ENCODE measurements at places on chromosomes 12 and 14.

DNA sequence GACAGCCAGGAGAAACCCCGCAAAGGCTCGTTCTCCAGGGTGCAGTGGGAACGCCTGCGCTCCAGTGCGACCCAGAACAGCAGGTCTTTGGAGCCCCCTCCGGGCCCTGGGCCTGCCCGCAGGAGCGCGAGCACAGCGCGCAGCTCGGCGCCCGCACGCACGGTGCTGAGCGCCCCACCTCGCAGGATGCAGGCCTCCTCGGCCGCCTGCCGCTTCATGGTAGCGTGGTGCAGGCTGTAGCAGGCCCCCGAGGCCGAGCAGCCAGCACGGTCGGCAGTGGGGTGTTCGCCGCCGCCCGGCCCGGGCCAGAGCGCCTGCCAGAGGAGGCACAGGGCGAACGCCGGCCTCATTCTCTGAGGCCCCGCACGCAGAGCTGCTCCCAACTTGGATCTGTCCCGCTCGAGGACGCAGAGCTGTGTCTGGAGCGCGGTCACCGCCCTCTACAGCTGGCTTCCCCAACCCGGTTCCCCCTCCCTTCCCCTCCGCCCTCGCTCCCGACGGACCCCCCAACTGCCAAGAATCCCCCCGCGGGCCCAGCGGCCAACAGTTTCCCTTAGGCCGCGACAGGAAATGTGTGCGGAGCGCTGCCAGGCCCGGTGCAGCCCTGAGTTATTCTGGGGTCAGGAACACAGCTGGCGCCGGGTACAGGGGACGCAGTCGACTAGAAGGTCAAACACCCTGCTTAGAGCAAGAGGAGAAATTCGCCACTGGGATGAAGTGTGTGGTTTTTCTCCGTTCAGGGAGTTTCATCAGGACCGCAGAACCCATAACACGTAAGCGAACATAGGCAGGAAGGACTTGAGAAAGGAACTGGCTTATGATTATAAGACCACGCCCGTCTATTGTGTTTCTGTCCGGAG lies at the start of gene CLEC14A:
CLEC14A (minus strand) TSS at position 421 of the 860 bp plus-strand sequence; CDS start at position 350, 71 bp downstream.
- DNase-seq = no peak

DNA sequence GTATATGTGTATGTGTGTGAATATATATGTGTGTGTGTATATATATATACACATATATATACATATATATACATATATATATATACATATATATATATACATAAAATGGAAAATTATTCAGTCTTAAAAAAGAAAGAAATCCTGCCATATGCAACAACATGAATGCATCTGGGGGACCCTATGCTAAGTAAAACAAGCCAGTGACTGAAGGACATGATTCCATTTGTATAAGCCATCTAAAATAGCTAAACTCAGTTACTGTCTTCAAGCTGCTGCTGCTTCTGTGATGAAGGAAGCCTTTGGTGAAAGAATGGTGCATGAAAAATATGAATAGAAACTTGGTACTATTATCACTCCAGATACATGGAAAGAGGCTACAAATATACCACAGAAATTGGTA lies 118.6 kb downstream of the ATXN7L3B start:
- DNase-seq = no peak

- no peak for DNase-seq
Observed at GRCh38 chr14:53778263-53778662, 178.4 kb downstream of the BMP4 start.

GRCh38 chr14:44353805-44354204 lies 153.3 kb downstream of the FSCB start:
- no peak for DNase-seq

DNA sequence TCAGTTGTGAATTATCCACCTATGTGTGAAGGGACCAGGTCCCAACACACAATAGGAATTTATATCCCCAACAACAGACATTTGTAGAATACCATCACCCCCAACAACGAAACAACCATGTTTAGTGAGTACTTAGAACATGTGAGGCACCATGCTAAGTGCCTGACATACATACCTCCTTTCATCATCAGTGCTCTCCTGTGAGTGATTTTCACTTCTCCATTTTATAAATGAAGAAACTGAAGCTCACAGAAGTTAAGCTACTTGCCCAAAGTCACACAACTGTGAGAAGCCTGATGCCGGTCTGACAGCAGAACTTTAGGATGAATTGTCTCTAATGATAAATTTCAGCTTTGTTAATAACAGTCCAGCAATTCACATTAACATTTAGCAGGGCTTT lies 35.4 kb downstream of the SPTB start:
- no peak for DNase-seq

DNA sequence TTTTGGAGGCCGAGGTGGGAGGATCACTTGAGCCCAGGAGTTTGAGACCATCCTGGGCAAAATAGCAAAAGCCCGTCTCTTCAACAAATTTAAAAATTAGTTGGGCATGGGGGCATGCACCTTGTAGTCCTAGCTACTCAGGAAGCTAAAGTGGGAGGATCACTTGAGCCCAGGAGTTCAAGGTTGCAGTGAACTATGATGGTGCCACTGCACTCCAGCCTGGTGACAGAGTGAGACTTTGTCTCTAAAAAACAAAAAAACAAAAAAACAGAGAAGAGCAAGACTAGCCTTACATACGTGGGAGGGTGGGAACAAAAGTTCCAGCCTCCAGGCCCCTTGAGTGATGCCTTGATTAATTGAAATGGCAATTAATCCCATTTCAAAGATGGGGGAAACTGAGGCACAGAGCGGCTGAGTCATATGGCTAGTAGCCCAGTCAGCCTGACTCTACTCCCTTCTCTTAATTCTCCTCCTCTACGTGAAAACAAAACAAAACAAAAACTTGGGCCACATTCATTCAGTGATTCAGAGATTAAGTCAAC lies 3.3 kb upstream of the FAM222A start:
- DNase-seq = no peak

- no peak for DNase-seq
Observed at GRCh38 chr12:49730568-49731101, 10.7 kb upstream of the TMBIM6 start.

Data from stimulated activated naive CD4-positive, alpha-beta T cell (primary cell).